Stimulated activated CD8-positive, alpha-beta memory T cell treated with anti-CD3 and anti-CD28 coated beads, Interleukin-7, amount 100 ng/mL, for 24 hours (primary cell): ENCODE measurements at places on chromosomes 2 and 18.

GRCh38 chr2:216690456-216690852 is 4.9 kb downstream of the IGFBP5 start:
- DNase-seq = no peak

DNA sequence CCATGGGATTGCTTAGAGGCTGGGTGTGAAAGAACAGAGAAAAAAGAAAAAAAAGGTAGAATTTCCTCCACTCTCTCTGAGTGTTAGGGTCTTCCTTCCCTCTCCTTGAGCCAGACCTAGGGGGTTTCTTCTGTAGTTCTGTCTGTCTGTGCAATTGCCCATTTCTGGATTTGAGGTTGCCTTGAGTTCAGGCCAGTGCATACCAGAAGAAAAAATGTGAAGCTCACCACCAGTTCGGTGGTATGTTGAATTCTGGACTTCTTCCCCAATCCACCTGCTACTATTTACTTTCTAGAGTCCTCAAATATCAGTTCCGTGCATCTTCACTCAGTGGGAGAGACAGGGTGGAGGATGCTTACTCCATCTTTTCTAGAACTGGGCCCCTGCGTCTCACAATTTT is 15.3 kb upstream of the SELENOI start:
- no peak for DNase-seq

DNA sequence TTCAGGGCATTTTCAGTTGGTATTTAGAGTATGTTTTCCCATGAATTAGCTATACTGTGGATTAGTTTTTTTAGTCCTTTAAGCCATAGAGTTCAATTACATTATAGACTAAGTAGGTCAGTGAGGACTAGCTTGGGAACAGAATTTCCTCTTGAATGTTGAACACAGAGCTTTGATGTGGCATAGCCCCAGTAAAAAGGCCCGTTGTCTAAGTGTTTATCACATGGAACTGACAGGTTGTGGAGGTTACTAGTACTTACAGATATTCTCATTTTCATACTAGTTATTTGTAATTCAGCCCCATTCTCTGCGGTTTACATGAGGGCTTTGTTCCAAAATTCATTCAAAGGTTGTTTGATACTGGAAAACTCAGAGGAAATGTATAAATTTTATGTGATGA is 6.2 kb downstream of the INSIG2 start:
- DNase-seq = no peak

DNA sequence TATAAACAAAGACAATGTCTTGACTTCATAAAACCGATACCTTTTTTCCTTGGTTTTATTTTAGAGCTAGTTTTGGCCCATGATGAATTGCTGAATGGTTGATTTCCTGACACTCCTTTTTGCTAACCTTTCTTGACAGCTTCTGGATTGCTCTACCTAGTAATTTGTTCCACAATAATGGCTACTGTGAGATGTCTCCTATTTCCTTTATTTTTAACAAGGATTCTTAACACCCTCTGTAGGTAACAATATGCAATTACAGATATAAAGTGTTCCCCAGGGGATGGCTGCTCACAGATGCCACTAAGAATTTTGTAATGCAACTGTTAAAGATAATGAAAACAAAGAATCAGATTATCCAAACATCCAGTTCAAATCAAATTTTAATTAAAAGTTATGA is 100.8 kb upstream of the ATP5MC3 start:
- DNase-seq = no peak

GRCh38 chr2:44904578-44904977 is 36.9 kb upstream of the SIX3 start:
- DNase-seq = no peak

DNA sequence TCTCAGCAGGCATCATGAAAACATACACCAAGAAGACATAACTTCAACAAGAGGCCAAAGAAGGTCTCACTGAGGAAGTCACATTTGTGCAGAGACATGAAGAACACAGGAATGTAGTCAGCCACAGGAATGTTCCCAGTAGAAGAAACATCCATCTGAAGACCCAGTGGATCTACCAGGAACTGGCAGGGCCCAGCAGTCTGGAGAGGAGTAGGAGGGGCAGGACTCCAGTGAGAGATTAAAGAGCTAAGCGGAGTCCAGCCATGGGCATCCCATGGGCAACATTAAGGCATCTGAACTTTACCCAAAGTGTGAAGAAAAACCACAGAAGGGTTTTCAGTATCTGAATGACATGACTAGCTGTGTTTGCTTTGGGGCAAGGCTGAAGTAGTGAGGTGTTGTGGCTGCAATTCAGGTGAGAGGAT is 103.1 kb downstream of the UPP2 start:
- DNase-seq = no peak

DNA sequence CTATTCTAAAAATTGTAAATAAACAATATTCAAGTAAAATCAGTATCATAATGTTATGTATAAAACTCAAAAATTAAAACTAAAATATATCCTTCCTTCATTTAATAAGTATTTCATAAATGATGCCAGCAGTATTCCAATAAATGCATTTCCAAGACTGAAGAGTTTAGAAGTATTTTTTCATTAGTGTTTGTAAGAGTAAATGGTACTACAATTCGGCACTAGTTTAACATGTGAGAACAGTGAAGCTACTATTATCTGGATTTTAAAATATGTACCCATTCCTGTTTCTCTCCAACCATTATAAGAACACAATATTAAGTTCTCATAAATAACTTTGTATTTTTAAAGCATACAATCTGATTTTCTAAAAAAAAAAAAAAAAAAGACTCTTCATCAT is 3.3 kb downstream of the BAZ2B start:
- DNase-seq = no peak

GRCh38 chr18:44186001-44186400 is 494.7 kb upstream of the SETBP1 start:
- no peak for DNase-seq

GRCh38 chr2:26324903-26325302 is 21.0 kb upstream of the SELENOI start:
- no peak for DNase-seq

DNA sequence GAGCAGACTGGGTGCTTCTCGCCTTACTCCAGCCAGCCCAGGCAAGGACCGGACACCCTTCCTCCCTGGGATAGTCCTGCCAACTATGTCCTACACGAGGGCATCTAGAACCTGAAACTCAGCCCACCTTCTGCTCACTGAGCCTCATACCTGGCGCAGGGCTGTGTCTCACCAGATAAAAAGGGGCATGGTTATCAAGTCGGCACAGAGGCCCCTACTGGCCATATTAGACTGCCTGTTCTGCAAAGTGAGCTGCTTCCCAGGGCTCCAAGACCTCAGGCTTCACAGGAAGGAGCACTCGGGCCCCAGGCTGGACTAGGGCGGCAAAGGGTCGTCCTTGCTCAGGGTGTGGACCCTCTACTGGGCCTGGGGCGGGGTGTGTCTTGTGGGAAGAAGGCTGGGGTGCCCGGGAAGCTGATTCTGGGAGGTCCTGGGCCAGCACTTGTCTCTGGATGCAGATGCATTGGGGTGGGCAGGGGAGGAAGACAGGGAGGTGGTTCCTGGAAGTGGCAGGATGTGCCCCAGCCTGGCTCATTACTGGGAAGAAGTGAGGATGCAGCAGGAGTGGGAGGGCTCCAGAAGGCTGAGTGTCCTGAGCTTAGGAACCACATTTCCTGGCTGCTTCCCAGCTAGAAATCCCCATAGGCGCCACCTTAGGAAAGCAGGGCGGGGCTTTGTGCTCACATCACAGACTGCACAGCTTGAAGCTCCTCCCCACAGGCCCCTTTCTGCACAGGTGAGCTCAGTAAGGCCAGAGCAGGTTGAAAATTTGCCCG is 19.6 kb downstream of the EHD3 start:
- no peak for DNase-seq
